ENCODE measurements at places on chromosomes 6 and 20. TPM values are rescaled to one million over a fixed set of nuclear protein-coding genes. Genes with fewer than 3 reads are reported as not detected.

The NUP43 gene
- 38.2 TPM for total RNA-seq

The RPL10A gene
- 818 TPM for total RNA-seq

The CST4 gene
- total RNA-seq: not detected

- DNase-seq: peak; percentile 83
Measured at GRCh38 chr20:35854713-35855348, 83.0 kb downstream of the PHF20 start.

GRCh38 chr20:9482180-9482579 is 32.2 kb upstream of the LAMP5 start:
- no peak for DNase-seq

Data from astrocyte (in vitro differentiated cells and primary cell).